Activated CD4-positive, CD25-positive, alpha-beta regulatory T cell treated with anti-CD3 and anti-CD28 coated beads, Interleukin-2, amount 50 U/mL, for 16 hours (primary cell): ENCODE measurements at places on chromosomes 11 and 22.

GRCh38 chr11:133598906-133599305 lies 66.6 kb upstream of the OPCML start:
- no peak for DNase-seq

GRCh38 chr22:32324505-32325415 lies 32.9 kb upstream of the RFPL3 start:
- DNase-seq, result no peak

DNA sequence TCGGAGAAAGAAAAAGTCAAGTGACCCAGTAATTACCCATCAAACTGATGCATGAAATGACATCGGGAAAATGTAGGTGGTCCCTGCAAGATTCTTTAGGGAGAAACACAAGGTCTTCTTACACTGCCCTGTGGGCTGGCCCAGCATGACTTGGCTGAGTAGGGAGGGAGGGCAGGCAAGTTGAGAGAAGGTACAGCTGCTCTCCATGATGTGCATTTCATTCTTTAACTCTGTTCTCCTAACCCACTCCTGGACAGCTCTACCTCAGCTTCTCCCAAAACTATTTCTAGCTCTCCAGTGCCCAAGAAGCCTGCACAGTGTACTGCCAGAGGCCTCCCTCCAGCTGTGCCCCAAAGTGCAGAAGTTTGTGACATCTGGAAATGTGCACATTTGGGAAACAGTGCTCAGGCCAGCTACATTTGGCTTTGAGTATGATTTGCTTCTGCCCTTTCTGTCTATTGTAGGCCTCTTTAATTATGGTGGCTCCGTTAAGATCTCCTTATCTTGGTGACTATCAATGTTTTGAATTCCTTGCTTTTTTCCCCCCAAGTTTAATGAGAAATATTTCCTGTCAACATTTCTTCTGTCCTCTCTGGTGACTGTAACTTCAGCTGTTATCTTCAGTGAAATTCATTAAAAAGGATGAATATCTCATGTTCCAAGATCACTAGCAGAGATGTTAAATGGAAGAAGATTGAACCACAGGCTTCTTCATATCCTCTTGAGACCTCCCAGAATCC lies 26.7 kb upstream of the PRSS23 start:
- no peak for DNase-seq

DNA sequence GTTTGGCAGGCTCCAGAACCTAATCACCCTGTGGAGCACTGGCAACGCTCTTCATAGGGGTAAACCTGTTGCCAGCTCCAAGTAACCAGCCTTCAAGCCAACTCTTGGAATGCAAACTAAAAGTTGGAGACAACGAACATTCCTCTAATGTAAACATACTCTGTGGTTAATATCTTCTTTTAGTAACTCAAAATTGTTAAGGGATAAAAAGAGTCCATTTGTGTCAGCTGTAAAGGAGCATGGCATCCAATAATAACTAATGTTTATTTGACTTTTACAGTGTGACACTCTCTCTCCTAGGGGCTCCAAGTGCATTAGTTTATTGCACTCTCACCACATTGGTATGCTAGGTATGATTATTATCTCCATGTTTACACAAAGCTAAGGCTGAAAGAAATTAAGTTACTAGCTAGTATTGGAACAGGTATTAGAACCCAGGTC lies 31.0 kb upstream of the AMOTL1 start:
- DNase-seq, result no peak

GRCh38 chr11:77981346-77981947 lies 13.0 kb downstream of the INTS4 start:
- no peak for DNase-seq

GRCh38 chr22:17237038-17237668 lies 17.9 kb upstream of the ADA2 start:
- DNase-seq, result no peak

- no peak for DNase-seq
Observed at GRCh38 chr11:1852271-1852876, 510 bp upstream of the LSP1 start.

- DNase-seq, result no peak
Observed at GRCh38 chr22:50438305-50439275, 36.2 kb downstream of the SBF1 start.

DNA sequence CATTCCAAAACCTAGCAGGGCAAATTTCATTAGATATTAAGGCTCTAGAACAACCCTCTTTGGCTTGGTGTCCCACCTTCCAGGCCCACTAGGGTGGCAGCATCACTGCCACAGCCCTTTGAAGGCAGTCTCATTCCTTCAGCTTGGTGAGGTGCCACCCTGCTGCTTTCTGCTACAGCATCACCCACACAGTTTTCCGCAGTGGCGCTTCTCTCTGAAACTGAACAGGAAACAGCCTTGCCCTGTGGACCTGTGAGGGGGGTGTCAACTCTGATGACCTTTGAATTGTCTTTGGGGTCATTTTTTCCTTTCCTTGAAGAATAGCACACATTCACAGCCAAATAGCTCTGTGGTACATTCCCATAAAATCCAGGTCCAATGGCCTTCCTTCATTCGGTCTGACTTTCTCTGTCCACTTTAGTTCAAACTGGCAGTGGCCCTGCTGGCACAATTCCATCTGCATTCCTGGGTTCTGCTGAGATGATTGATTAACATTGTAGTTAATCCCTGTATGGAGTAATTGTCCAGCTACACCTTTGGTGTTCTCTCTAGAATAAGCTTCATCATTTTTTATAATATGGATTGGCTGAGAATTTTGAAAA lies 251.9 kb upstream of the FAT3 start:
- no peak for DNase-seq

DNA sequence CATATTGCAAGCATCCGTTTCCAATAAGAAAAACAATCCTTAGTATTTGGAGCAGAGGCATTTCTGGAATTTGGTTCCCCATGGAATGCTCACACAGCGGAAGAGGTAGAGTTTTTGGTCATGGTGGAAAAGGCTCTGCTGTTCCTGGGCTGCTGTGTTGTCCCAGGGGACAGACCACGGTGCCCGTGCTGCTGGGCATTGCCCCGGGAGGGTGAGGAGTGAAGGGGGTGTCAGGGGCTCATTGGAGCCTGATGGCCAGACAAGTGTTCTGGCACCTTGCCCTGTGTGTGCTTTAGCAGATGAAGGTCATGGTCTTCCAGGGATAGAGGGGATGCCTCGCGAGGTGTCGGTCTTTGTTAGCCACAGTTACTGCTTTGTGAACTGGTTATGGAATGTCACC lies 61.2 kb downstream of the MPPED1 start:
- no peak for DNase-seq

- no peak for DNase-seq
Observed at GRCh38 chr11:45484326-45484883, 181.0 kb downstream of the CHST1 start.

- no peak for DNase-seq
Observed at GRCh38 chr22:47826016-47826415, 1063.6 kb downstream of the TBC1D22A start.

GRCh38 chr11:134640971-134641968 lies 229.2 kb upstream of the B3GAT1 start:
- DNase-seq, result no peak
